ENCODE measurements at places on chromosomes 2 and 18.
A peak's percentile ranks its signal among the peaks of the same experiment; 100 is the strongest.

GRCh38 chr2:77552956-77553355 lies 30.8 kb upstream of the LRRTM4 start:
- no peak for DNase-seq

- no peak for DNase-seq
Observed at GRCh38 chr2:65656160-65656718, 223.8 kb upstream of the SPRED2 start.

DNA sequence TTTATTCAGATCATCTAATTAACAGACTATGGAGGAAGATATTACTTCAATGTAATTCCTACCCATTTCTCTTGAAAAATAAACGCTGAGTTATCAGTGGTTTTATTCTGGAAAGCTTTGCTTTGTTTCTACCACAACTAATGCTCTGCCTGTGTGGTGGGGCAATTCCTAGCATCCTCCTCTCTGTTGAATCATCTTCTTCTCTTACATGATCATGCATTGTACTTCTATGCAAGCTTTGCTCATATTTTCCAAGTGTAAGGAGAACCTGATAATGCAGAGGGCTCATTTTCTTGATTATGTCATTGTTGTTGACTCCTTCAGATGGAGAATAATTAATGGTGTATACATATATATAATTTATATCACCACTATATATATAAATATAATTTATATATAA lies 46.7 kb downstream of the CCDC195 start:
- no peak for DNase-seq

DNA sequence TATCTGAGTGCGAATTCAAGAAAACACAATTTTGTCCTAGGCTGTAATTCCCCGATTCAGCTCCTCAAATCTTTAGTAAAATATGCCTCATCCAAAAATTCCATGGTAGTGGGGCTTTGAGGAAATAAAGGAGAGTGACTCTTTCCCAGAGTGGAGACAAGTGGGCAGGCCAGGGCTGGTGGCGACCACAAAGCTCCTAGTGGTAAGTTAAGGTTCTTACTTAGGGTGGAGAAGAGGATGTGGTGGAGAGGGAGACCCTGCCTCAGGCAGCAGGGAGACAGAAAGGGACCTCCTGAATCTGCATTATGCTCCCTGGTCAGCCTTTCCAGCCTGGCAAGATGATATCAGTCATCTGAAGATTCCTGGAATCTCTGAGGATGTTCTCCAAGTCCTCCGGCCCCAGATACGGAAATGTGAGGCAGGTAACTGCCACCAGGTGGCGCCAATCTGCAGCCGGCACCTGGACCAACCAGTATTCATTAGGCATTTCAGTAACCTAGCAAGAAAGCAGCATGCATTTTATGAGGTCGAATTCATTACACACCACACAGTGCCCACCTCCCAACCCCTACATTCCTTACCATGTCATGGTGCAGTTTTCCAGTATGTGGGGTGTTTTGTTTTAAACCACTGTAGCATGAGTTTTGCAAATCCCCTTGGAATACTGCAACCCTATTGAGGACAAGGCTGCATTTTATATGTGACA lies 106.4 kb downstream of the POLE4 start:
- DNase-seq: peak; percentile 16

DNA sequence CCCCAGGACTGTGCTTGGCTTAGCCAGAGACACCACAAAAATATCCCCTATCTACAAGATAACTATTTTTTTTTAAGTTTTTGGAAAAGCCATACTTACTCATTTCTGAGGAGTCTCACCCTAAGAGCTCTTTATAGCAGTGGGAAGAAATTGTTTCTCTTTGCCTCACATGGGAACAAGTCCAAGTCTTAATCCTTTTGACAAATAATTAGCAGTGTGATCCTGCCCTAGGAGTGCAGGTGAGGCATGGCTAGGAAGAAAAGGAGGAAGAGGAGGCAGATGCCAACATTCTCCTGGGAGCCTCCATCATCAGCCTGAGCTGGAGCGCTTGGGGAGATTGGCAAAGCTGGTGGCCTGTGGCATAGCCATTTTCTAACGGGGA lies 115.6 kb downstream of the STPG4 start:
- no peak for DNase-seq

GRCh38 chr2:144325086-144325485 lies 194.8 kb downstream of the ZEB2 start:
- DNase-seq: peak; percentile 35

DNA sequence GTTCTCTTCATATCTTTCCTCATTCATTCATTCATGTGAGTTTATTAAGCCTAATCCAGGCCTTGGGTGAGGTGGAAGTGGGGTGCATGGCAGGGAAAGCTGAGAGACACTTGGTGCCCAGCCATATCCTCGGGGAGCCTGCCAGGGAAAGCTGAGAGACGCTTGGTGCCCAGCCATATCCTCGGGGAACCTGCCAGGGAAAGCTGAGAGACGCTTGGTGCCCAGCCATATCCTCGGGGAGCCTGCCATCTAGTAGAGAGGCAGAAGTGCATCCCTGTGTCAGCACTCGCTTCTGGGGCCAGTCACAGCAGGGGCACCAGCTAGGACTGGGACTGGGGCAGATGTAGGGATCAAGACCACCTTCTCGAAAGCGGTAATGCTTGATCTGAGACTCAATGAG lies 39.4 kb downstream of the DDX18 start:
- DNase-seq: no peak

DNA sequence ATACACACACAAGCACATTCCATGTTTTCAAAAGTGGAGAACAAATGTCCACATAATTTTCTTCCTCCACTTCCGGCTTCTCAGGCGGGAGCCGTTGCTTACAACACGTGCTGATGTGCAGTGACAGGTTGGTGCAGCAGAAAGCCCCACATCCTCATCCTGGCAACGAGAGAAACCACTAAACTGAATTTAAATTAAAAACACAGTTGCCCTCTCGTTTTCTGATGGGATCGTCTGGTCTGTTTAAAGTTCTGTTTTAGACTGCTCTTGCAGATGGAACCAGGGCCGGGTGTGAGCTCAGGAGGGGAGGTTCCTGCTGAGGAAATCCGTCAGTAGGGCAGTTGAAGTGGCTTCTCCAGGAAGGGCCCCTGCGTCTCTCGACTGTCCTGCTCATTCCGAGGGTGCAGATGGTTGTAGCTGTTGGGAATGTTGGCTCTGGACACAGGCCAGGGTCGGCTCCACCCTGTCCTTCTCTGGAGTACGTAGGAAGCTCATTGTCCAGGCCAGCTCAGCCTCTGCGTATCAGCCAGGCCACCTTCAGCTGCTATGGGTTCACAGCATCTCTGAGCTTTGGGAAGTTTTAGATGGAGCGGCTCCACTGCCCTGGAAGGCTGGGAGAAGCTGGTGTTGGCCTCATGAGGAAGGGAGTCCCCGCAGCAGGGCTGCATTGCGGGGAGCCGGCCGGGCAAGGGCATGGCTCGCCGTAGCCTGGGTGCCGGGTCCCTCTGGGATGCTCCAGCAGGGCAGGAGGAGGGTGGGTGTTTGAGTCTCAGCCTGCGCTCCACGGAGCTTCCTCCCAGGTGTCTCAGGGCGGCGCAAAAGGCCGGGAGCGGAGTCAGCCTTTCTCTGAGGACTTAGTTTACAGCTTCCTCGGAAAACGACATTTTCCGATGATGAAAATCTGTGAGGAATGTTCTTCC lies 58.3 kb downstream of the NFATC1 start:
- DNase-seq: no peak

DNA sequence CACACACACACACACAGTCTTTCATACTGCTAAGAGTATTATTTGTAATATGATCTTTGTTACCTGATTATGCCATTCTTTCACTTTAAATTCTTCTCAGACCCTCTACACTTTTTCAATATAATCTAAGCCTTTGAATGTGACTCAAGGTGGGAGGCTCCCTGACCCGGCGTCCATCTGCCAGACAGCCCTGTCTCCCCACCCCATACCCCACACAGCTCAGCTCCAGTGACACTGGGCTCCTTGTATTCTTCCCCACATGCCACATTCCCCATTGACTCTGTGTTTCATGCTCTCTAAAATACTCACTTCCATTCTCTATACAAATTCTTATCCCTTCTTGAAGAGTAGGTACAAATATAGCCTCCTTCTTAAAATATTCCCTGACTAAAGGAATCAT lies 442.2 kb downstream of the TGIF1 start:
- no peak for DNase-seq

DNA sequence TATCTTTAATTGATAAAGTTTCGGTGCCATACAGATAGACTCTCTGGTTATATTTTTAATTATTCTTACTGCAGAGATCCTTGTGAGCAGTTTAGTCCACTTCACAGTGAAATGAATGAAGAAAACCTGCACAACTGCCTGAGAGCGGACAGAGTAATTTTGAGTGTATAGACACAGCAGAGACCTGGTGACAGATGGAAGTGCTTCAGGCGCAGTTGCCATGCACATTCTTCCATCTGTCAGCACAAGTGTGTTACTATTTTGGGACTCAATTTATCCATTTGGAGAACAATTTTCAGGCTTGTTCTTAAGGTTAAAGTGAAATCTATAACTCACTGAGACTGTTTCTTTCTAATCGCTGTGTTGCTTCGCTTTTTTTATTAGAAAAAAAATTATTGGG lies 147.8 kb upstream of the SPHKAP start:
- DNase-seq: no peak

- DNase-seq: no peak
Observed at GRCh38 chr2:100877555-100877954, 57.6 kb downstream of the NPAS2 start.

DNA sequence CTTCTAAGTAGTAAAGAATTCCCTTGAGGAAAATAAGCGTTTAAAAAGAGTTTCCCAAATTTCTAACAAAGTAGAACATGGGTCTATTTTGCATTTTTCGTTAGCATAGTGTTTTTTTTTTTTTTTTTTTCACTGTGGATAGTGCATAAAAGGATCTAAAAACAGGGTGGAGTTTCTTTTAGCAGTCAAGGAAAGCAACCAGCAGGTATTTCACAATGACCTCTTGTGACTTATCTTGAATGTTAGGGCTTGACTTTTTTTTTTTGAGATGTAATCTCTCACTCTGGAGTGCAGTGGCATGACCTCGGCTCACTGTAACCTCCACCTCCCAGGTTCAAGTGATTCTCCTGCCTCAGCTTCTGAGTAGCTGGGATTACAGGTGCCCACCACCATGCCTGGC lies 14.9 kb upstream of the DGKD start:
- no peak for DNase-seq

DNA sequence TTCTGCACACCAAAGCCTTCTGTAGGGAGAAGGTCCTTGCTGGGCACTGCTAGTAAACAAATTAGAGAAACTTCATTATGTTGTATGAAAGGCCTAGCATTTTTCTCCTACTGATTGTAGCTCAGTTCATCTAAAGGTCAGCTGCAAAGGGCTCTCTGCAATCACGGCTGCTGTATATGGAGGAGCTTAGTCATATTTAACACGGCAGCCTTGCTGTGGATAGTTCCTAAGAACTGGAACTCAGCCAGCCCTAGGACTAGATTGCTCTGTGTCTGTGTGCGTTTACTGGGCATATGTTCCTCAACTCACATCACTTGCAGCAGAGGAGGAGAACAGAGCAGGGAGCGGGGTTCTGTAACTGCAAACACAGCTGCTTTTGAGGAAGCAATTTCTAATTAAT lies 1103.9 kb upstream of the KLHL29 start:
- DNase-seq: no peak

DNA sequence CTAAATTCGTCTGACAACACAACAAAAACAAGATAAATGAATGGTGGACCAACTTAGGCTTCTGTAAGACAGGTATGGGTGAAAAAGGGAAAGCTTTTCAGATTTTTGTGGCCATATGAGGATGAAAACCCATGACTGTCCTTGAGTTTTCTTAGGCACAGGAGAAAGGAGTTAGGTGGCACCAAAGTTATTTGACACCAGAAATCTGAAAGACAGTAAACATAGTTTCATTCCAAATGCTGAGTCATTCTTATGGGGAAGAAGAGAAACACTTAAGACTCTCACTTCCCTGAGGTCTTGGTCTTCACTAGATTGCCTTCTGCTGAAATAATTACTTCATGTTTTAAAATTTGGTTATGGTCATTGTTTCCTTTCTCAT lies 5.2 kb upstream of the GPD2 start:
- no peak for DNase-seq

Data from activated T-cell treated with anti-CD3 and anti-CD28 coated beads for 24 hours (primary cell).